ENCODE measurements at places on chromosomes 7 and 10.

- DNase-seq: peak; percentile 30
These were observed at the start of gene ARHGAP22 for GRCh38 chr10:48604991-48605508. ARHGAP22 (minus strand) TSS chr10:48605073; CDS start chr10:48604796, 277 bp downstream.

- DNase-seq: peak; percentile 52
These were observed 93.0 kb downstream of the HGF start for GRCh38 chr7:81676813-81677212.

GRCh38 chr10:70894416-70894815, 6.1 kb upstream of the PCBD1 start:
- no peak for DNase-seq

DNA sequence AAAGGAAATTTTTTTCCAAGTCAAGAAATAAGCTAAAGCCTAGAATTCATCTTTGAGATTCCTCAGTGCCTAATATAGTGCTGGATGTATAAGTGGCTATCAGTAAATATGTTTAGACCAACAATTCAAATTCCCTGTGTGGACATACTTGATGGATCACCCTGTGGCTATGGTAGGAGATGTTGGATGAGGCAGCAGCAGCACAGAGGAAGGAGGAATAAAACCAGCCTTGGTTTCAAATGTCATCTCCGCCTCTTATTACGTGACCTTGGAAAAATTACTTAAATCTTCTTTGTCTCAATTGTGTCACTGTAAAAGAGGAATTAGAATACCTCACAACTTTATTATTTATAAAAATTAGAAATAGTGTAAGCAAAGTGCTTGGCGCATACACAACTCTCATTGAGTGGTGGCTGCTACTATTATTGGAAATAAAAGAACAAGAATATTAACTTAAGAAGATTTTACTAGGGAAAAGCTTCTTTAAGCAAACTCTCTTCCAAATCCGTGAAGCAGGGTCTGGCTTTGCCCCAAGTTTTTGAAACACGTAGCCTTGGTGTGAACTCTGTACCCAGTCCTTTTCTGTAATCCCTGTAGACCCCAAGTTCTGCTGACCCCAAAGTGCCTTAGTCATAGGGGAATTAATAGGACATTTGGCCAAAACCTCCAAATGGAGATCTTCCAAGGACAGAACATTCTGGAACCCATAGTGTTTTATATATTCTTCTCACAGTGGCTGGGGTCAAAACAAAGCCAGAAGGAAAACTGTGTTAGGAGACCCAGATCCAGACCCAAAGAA, 283.8 kb downstream of the PTEN start:
- DNase-seq: no peak

GRCh38 chr7:84237533-84238173, 43.1 kb upstream of the SEMA3A start:
- peak; percentile 94 for DNase-seq

DNA sequence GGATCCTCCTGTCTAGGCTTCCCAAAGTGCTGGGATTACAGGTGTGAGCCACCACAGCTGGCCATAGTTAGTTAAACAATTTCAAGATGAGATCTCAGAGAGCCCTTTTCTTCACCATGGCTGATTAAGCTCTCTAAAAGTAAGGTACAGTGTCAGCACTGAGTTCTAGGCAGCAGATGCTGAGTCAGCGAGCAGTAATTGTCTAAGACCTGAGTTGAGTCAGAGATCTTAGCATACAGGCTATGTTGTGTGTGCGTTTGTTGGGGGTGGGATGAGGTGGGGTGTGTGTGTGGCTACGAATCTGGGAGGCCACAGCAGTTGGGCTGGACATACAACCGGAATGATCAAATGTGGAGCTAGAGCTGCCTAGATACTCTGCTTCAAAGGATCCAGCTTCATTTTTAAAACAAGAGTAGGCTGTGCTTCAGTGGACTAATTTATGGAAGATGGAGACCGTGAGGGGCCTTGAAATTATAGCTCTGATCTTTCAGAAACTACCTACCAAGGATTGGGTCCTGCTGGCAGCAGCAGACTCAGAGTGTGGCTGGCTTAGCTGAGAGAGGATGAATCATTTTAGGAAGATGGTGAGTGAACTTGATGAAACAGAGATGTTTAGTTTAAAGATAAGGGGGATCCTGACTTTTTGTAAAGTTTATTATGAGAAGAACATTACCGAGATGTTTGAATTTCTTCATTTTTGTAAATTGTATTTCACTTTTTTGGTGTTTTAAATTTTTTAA, 17.5 kb upstream of the MTPN start:
- DNase-seq: peak; percentile 75

DNA sequence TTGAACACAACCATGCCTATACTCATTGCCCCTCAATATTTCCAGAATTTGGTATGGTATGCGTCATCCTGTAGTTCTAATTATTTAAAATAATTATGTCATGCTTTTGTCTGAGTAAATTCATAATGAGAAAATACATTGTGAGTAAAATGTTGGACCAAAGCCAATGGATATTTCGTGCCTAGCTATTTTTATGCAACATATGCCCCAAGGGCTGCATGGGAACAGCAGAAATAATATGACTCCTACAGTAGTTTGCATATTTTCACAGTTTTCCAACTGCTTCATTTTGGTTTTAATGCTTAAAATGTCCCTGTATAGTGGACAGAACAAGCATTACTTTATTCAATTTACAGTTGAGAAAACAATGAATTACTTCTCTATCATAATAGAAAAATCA, 1115.6 kb upstream of the GHITM start:
- no peak for DNase-seq

DNA sequence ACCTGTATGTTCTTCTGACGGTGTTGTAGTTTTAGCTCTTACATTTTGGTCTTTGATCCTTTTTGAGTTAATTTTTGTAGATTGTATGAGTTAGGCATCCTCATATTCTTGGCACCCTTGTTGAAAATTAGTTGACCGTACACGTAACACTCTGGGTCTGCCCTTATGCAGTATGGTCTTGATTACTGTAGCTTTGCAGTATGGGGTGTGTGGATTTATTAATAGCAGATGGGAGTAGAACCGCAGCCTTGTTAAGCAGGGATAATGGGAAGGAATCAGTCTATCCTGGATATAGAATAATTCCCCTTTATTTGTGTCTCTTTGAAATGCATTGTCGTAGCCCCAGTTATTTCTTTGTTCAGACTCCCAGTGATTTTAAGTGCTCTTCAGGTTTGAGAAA, 95.5 kb downstream of the UBE3C start:
- peak; percentile 28 for DNase-seq

- DNase-seq: no peak
These were observed 15.3 kb upstream of the MAPK8 start for GRCh38 chr10:48291190-48291589.

DNA sequence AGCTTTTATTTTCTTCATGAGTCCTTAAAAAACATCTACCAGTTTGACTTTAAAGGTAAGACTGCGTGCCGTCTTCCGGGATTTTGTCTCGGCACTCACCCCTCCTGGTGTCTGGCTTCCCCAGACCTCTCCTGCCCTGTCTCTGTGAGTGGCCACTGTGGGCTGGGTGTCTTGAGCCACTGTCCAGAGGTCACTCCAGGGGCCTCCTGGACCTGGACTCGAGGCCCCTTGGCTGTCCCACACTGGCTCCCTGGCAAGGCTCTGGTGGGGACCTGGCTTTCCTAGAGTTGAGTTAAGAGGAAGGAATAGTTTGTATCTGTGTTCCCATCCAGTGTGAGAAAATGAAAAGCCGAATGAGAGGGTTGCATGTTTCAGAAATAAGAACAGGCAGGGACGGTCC, 95.5 kb downstream of the NKX6-2 start:
- DNase-seq: no peak

GRCh38 chr7:31312889-31313288, 27.6 kb downstream of the NEUROD6 start:
- no peak for DNase-seq

- DNase-seq: no peak
These were observed 28.2 kb downstream of the GNA12 start for GRCh38 chr7:2815875-2816245.

- DNase-seq: no peak
These were observed 11.1 kb upstream of the HERPUD2 start for GRCh38 chr7:35705932-35706461.

DNA sequence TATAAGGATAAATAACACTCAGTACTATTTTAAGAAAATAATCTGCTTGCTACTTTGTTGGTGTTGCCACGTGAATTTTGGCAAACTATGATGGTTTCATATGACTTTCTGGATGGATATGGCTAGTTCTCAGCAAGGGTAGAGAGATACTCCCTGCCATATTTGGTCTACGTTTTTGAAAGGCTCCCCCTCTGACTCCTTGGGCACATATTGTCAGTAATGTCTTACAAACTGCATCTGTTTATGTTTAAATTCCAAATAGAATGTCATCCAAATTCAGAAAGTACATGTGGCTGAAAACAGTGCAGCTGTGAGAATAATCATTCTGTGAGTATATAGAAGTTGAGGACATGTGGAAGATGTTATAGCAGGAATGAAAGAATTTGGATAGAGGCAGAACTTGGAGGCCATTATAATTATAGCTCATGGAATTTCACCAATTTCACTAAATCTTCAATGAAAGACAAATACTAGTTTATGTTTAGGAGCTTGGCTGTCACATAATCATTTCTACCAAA, 107.8 kb downstream of the SRI start:
- DNase-seq: no peak

- peak; percentile 15 for DNase-seq
These were observed 35.2 kb downstream of the MCU start for GRCh38 chr10:72727130-72727529.

GRCh38 chr10:132165416-132165980, 21.2 kb upstream of the DPYSL4 start:
- DNase-seq: no peak

DNA sequence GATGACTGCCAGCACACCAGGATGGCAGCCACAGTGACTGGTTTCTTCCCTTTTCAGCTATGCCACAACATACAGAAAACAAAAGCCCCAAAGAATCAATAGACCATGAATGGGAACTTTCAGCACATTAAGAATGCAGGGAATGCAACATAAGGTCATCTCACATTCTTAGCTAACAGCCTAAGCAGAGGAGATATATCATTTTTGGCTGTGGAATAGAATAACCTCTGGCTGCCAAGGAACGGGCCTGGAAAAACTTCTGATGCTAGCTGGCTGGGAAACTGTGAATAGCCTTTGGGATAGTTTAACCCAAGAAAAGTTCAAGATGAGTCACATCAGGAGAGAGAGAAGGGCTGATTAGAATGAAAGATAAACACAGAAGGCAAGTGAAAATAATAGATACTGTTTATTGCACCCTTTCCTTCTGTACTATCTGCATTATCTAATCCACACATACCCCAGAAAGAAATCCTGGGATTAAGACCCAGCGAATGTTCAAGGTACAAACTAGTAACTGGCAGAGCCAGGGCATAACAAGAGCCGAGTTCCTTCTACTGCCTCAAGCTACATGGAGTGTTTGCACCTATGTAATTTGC, 169.2 kb downstream of the SEMA3A start:
- peak; percentile 93 for DNase-seq

DNA sequence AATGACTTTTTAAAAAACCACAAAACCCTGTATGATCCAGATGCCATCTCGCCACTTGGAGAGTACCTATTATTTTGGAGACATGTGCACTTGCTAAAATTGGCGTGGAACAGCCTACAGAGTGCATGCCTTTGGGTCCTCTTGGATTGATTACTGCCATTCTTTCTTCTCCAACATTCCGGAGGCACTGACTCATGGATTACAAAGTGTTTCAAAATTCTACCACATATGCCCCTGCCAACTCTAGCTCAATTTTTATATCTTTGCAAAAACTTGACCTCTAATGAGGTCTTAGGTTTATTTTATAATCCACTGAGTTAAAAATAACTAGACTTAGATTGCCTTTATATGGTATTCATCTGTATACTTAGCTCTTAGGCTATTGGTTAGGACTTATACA, 55.8 kb upstream of the KIF5B start:
- DNase-seq: peak; percentile 61

DNA sequence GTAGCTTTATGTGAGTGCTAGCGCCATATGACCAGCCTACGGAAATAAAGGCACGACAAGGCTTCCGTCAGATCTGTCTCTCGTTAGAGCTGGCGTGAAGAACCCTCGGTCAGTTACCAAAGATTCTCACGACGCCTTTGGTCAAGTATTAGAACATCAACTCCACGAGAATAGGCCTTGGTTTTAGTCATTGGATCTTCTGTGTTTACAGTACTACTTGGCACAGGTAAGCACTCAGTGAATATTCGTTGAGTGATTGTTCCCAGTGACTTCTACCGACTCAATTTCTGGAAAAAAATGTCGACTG, 316 bp downstream of the RBM48 start:
- DNase-seq: no peak

DNA sequence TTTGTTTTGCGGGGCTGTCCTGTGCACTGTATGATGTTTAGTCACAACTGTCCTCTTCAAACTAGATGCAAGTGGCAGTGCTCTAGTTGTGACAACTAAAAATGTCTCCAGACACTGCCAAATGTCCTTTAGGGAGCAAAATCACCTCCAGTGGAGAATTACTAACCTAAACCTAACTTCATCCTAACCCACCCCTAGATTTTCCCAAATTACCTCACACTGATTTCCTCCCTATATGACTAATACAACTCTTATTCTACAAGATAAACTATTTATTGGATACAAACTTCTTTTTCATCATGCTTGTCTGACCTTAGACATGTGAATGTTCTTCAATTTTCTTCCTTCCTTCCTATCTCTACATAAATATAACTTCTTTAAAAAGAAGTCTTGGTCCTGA, 26.4 kb downstream of the PNPLA8 start:
- peak; percentile 18 for DNase-seq

DNA sequence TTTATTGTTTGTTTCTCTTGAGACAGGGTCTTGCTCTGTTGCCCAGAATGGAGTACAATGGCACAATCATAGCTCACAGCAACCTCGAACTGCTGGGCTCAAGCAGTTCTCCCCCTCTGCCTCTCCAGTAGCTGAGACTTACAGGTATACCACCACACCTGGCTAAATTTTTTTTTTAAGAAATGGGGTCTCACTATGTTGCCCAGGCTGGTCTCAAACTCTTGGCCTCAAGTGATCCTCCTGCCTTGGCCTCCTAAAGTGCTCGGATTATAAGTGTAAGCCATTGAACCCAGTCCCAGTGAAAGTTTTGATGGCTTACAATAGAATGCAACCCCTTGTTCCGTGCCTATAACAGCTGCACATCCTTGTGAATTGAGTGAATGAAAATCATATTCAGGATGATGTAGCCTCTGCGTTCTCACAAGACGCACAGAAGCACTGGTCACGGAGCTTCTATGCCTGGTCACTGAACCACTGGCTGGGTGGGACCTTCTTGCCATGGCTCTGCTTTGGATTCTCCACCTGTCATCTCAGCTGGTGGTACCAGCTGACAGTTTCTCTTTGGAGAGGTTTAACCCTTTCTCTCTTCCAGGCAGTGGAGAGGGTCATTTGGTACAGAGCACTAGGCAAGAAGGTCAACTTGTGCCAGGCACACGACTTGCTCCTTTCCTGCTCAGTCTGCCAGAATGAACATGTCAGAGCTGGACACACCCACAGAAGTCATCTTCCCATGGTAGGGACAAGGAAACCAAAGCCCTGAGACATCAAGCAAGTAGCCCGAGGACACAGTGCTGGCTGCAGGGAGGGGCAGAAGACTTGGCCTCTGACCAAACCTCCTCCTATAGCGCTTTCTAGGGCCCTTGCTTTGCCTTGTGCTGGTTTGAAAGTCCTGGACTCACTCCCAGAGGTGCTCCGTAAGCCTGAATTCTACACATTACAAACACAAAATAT, 89.6 kb downstream of the ATXN7L1 start:
- no peak for DNase-seq
